NCI-H187 treated with DMSO at 0.1 percent for 48 hours (cell line): ENCODE measurements at places on chromosomes 7 and 10.

GRCh38 chr10:1026578-1026977 lies 919 bp upstream of the IDI2 start:
- DNase-seq: no peak

DNA sequence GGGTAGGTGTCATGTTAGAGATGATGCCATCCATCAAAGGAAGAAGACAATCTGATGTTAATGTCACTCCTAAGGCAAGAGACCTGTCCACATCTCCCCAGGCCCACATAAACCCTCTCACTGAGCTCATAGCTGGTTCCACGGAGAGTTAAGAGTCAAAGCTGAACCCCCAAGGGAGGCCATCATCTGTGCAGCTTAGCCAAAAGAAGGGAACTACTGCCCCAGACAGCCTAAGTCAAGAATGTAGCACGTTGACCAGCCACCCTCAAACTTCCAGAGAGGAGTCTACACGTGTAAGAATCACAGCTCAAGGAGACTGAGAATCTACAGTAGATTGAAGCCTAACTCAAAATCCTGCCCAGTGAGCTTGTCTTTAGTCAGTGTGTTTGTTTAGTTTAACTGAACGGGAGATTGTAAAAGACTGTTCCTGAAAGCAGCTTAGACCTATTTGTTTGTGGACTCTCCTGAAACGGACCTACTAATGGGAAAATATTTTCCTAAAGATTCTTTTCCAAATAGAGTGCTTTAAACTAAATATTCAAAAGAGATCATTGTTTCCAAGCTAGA lies 192.7 kb upstream of the NFE2L3 start:
- DNase-seq: no peak

- no peak for DNase-seq
These were observed 4.7 kb upstream of the IGF2BP3 start for GRCh38 chr7:23474829-23475575.

GRCh38 chr10:682931-683447 lies 6.5 kb downstream of the DIP2C start:
- DNase-seq: no peak

DNA sequence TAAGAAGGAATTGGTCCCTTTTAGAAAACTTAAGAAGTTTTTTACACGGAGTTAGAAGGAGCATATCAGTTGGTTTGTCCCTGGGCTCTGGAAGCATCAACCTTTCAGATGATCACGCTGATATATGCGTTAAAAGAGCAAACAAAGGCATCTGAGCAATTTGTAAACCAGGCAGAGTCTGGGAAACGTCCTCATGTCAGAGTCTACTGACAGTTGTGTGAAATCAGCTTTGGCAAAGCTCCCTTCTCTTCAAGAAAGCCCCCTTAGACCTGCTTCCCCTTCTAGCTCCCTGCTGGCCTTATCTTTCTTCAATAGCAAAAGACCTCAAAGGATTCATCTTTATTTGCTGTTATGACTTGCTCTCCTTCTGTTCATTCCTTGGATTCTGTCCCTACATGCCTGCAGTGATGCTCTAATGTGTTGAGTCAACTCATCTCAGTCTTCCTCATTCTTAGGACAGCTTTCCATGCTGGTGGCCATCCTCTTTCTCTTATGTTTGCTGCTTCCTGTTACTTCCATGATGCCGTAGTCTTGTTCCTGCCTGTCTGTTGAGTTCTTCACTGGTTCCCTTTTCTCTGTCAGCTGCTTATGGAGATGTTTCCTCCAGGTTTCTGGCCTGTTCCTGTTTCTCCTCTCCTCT lies 106.5 kb upstream of the BMPER start:
- no peak for DNase-seq

GRCh38 chr7:71665716-71666115 lies 533.8 kb downstream of the GALNT17 start:
- no peak for DNase-seq

DNA sequence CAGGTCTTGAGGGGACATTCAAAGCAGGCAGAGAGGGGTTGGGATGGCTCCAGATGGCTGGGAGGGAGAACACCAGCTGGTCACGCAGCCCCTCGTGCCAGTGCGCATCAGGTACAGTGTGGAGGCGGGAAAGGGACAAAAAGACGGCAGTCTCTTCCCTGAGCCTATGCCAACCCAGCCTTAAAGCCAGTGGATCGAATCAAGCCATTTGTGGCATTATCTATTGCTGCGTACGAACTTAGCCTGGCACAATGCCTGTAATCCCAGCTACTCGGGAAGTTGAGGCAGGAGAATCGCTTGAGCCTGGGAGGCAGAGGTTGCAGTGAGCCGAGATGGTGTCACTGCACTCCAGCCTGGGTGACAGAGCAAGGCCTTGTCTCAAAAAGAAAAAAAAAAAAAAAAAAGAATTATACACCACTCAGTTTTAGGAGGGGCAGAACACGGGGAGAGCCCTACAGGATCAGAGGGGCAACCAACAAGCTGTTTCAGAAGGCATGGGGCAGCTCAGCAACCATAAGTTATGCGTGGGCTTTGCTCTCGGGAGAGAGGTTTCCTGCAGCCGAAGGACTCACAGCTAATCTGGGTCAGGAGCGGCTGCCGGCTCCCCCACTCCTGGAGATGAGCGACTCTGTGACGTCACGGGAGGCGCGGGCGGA lies 356 bp upstream of the NDUFB2 start:
- DNase-seq: no peak

DNA sequence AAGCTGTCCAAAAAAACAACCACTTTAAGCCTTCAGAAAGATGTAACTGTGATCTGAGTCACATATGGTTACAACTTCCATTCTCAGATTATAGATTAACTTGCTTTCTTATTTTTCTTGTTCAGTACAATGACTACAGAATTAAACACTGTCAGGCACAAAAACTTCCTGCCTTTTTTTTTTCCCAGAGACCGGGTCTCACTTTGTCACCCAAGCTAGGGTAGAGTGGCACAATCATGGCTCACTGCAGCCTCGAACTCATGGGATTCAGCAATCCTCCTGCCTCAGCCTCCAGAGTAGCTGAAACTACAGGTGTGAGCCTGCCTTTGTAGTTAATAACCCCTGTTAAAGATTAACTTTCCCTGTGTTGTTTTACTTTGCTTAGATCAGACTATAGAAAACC lies 163.2 kb downstream of the AVL9 start:
- no peak for DNase-seq
